RCC 7860 (cell line): ENCODE measurements at places on chromosomes 7 and 10.

DNA sequence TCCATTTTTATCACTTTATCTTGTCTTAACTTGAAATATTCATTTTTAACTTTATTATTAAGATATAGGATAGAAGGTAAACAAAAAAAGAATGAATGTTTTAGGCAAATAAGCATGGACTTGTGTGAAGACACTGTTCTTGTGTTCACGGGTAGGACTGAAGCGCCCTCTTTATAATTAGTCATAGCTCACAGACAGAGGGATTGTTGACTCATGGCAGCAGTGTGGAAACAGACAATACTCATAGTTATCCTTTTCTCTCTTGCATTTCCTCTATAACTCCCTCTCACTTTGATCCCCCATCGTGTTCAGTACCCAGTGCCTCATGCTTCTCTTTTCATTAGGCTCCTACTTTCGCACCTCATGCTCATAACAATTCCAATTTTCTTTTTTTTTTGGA, 731.8 kb downstream of the PHTF2 start:
- no peak for DNase-seq

DNA sequence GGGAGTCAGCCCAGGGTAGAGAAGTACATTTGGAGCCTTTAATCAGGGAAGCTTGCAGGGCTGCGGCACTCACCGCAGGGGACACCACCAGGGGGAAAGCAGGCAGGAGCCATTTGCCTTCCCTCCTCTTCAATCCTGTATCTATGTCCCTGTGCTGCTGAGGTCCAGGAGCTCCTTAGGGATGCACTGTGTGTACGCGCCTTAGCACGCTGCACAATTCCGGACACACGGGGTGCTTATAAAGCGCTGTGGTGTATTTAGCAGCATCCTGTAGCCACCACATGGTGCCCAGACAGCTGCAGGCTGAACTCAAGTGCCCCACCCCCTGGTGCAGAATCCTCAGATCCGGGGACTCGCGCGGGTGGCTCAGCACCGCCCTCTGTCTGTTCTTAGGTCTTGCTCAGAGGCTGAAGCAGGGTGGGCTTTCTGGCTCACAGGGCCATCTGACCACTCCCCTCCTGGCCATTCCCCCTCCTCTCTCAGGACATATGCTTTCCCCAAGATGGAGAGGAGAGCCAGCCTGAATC, 421.4 kb downstream of the SDK1 start:
- DNase-seq = no peak

- DNase-seq = no peak
These were observed 173.9 kb downstream of the HERPUD2 start for GRCh38 chr7:35520810-35521625.

- no peak for DNase-seq
These were observed 70.5 kb downstream of the CPXM2 start for GRCh38 chr10:123821136-123821535.

GRCh38 chr7:90677486-90678404, 81.6 kb downstream of the CDK14 start:
- DNase-seq = no peak

DNA sequence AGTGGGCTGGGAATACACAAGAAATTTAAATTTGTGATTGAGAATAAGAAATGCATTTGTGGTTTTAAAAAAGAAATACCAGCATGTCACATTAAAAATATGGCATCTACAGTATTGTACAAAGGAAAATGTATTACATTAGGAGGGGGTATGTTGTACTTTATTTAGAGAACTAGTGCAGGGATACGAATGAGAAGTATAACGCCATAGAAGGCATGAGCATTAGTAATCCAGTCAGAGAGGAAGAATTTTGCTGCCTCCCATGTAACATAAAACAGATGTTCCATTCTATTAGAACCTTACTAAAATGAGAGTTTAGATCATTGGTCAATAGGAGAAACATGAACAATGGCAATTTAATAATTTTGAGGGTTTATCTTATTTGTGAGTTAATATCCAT, 182.2 kb downstream of the ADK start:
- no peak for DNase-seq

- no peak for DNase-seq
These were observed 79.1 kb downstream of the SUGCT start for GRCh38 chr7:40213856-40214255.

- DNase-seq = no peak
These were observed 108.4 kb upstream of the ZWINT start for GRCh38 chr10:56469482-56469881.

GRCh38 chr10:15483215-15484075, 112.4 kb upstream of the FAM171A1 start:
- no peak for DNase-seq

GRCh38 chr10:51960494-51960895, 261.1 kb upstream of the CSTF2T start:
- peak; percentile 23 for DNase-seq

DNA sequence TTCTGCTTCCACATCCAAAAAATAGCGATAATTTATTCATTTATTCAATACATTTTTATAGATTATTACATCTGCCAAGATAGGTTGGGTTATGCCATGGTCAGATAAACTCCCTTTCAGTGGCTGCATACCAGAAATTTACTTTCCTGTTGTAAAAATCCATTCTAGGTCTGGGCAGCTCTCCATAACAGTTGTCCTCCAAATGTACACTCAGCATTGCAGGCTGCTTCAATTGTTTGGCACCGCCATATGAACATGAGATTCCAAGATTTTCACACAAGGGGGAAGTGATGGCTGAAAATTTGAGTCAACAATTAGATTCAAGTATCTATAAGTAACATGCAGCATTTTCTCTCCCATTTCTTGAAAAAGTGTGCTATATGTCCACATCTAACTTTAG, 568.7 kb downstream of the ETV1 start:
- DNase-seq = no peak

DNA sequence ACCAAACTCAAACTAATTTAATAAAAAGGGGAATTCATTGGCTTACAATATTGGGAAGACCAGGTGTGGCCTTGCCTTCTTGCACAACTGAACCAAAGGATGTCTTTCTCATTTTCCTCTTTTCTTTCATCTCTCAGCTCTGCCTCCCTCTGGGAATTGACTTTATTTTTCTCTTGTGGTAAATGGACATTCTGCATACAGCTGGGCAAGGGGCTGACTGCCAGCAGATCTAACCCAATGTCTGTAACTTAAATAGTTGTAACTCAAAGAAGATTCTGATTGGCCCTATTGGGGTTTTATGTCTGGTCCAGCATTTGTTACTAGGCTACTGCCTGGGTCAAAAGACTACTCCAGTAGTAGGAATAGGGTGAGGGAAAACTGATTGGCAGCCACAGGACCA, 15.3 kb downstream of the PTTG1IP2 start:
- DNase-seq = no peak

DNA sequence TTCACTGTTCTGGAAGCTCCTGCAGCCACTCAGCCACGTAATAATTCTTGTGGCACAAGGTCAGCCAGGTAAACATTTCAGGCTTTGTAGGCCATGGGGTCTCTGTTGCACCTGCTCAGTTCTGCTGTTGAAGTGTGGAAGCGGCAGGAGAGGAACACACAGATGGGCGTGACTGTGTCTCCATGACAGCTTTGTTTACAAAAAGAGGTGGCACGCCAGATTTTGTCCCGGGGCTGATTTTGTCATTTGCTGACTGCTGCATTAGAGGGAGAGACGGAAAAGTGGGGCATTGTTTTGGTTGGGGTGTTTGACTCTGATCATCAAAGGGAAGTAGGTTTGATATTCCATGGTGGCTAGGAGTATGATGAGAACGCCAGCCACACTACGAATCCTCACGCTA, 103.1 kb downstream of the PRKAG2 start:
- DNase-seq = no peak

DNA sequence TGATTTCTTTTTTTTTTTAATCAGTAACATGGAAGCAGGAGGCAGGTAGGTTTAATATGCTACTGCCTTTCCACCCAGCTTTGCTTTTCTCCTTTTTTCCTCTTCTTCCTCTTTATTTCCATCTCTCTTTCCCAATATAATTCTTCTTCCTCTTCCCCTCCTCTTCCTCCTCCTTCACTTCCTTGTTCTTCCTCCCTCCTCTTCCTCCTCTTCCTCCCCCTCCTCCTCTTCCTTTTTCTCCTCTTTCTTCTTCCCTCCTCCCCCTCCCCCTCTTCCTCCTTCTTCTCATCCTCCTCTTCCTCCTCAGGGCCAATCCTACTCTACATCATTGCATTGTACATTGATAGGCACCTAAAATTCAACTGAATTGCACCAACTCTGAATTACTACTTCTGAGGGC, 11.4 kb downstream of the ZNF503 start:
- no peak for DNase-seq

GRCh38 chr10:94115725-94116124, 122.0 kb downstream of the PLCE1 start:
- peak; percentile 91 for DNase-seq

GRCh38 chr7:42143711-42144600, 93.1 kb downstream of the GLI3 start:
- DNase-seq = no peak

DNA sequence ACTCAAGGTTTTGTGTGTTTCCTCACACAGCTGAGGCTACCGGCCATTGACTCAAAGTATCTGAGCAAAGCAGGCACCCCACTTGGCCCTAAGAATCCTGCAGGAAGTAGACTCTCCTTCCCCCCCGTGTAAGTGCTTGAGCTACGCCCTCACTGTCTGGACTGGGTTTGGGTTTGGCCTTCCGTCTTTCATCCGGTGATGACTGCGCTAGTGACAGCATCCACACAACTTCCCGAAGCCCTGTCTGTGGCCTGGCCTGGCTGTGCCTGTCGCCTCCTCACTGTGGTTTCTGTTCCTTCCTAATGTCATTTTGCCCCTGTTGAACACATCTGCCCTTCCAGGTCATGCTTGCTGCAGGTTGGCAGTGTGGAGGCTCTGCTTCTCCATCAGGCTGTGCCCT, 14.5 kb downstream of the C7orf57 start:
- DNase-seq = no peak

DNA sequence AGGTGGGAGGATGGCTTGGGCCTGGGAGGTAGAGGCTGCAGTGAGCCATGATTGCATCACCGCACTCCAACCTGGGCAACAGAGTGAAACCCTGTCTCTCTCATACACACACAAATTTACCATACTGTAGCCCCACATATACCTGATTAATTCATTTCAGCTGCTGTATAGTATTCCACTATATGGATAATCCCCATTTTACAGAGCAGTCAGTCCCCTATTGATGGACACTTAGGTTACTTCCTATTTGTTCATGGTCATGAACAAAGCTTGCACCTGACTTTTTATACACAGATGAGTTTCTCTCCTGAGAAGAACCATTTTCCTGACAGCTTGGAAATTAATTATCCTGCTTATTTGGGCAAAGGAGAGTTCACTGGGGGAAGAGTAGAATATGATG, 59.2 kb downstream of the EMX2 start:
- no peak for DNase-seq

DNA sequence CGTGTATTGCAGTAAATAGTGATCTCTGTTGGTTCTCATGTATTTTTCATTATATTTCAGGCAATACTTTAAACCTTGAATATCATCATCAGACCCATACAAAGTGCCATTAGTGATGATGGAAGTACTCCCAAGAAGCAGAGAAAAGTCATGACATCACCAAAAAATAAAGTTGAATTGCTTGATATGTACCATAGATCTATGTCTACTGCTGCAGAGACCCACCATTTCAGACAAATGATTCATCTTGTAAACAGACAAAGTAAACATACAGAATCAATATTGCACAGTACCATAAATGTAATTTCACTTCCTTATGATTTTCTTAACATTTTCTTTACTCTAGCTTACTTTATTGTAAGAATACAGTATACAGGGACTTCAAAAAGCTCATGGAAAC, 347.8 kb downstream of the IPMK start:
- DNase-seq = no peak

DNA sequence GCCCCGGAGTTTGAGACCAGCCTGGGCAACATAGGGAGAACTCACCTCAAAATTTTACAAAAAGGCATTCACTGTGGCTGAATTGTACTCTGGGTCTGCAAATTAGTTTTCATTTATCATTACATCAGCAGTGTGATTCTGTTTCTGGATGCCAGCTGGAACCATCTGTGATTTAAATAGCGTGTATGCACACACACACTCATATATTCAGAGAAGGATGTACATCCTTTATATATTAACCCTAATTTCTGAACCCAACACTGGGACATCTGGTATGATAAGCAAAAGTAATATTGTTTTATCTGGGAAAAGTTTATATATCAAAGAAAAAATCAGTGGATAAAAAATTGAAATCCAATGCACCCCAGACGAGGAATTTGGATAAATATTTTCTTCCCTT, 33.8 kb upstream of the LYZL1 start:
- DNase-seq = no peak

DNA sequence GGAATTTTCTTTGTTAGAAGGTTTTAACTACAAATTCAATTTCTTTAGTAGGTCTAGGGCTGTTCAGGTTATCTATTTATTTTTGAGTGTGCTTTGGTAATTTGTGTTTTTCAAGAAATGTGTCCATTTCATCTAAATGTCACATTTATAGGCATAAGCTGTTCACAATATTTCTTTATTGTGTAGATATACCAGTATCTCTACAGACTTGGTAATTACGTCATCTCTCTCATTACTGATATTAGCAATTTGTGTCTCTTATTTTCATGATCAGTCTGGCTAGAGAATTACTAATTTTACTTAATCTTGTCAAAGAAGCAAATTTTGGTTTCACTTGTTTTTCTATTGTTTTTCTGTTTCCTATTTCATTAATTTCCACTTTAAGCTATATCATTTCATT, 152.0 kb downstream of the RNLS start:
- no peak for DNase-seq

GRCh38 chr7:116307253-116307652, 96.9 kb downstream of the TES start:
- DNase-seq = no peak

DNA sequence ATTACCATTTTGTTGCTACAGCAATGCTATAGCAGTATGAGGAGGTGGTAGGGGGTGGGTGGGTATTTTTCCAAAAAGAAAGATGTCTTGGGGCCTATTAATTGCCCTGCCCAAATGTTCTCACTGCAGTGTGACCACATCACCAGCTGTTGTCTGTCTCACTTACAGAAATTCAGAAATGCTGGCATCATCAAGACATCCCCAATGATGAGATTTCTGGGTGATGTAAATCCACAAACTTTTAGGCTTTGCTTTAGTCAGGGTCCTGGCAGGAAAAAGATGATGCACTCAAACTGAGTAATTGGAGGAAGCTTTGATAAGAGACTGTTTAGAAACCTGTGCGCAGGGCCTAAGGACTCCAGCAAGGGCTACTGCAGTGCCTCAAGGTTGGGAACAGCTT, 56.2 kb upstream of the OPN4 start:
- no peak for DNase-seq

DNA sequence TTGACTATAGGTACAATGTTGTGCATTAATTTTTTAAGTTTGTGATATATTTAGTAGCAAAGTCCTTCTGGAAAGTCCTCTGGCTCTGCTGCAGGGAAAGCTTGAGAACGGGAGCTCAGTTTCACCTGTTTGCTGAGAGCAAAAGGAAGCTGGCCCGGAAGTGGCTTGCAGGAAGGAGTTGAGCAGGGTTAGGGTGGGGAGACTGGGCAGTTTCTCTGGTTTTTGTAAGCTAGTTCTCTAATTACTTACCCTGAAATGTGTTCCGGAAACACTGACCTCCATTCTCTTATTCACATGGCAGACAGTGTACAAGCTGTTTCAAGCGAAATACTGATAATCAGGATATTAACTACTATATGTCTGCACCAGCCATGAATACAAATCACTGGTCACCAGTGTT, 22.3 kb downstream of the MAP3K8 start:
- no peak for DNase-seq
